ENCODE measurements at places on chromosomes 4 and X. TPM values are rescaled to one million over a fixed set of nuclear protein-coding genes. Genes with fewer than 3 reads are reported as not detected.

DEFB131A gene
- total RNA-seq = not detected

BEX1 gene
- total RNA-seq = not detected

CLGN gene
- total RNA-seq = 0.07 TPM

NCAPG gene
- total RNA-seq = 56.5 TPM

CXCL1 gene
- not detected for total RNA-seq

VEGFD gene
- total RNA-seq = not detected

NXF2B gene
- total RNA-seq = not detected

CT47B1 gene
- not detected for total RNA-seq

SLC10A6 gene
- total RNA-seq = not detected

MFAP3L gene
- total RNA-seq = 0.03 TPM

ADH1C gene
- not detected for total RNA-seq

BEND2 gene
- total RNA-seq = not detected

GYG2 gene
- not detected for total RNA-seq

PLAC8 gene
- total RNA-seq = 523 TPM

SHISA3 gene
- total RNA-seq = 0.72 TPM

PNMA5 gene
- total RNA-seq = 0.15 TPM

SH2D1A gene
- 29.5 TPM for total RNA-seq

NSD2 gene
- 189 TPM for total RNA-seq

GAGE12H gene
- total RNA-seq = not detected

GRID2 gene
- total RNA-seq = not detected

ADH1B gene
- total RNA-seq = not detected

TENM3 gene
- total RNA-seq = not detected

EVC gene
- 0.34 TPM for total RNA-seq

ZMAT1 gene
- 6.0 TPM for total RNA-seq

FOXR2 gene
- total RNA-seq = not detected

PROM1 gene
- not detected for total RNA-seq

TMEM255A gene
- not detected for total RNA-seq

GATA1 gene
- total RNA-seq = not detected

PAGE2B gene
- not detected for total RNA-seq

GRIA3 gene
- not detected for total RNA-seq

LYAR gene
- 22.4 TPM for total RNA-seq

USP11 gene
- total RNA-seq = 30.5 TPM

NAP1L5 gene
- 3.3 TPM for total RNA-seq

PNMA6F gene
- total RNA-seq = not detected

STK32B gene
- not detected for total RNA-seq

MAGEB5 gene
- not detected for total RNA-seq

GYPE gene
- 0.36 TPM for total RNA-seq

KLB gene
- total RNA-seq = not detected

COX18 gene
- total RNA-seq = 15.3 TPM

UCHL1 gene
- total RNA-seq = not detected

FHL1 gene
- 21.5 TPM for total RNA-seq

IL9R gene
- total RNA-seq = 21.9 TPM

IDUA gene
- total RNA-seq = 42.6 TPM

GLRA3 gene
- not detected for total RNA-seq

CORIN gene
- total RNA-seq = 0.28 TPM

FAM9B gene
- total RNA-seq = not detected

UGT2B11 gene
- not detected for total RNA-seq

TSPAN7 gene
- total RNA-seq = not detected

All from activated naive CD4-positive, alpha-beta T cell treated with anti-CD3 and anti-CD28 coated beads, Interleukin-2, amount 10 ng/mL, durations not matched to agents 5 hours and 36 hours (primary cell).